Brain pericyte (primary cell): ENCODE measurements at places on chromosomes 4 and X.

GRCh38 chrX:23993012-23993633 lies 33.9 kb downstream of the KLHL15 start:
- DNase-seq, result no peak

GRCh38 chrX:96376266-96376665 lies 308.4 kb upstream of the DIAPH2 start:
- DNase-seq, result no peak

GRCh38 chrX:126394681-126395080 lies 157.9 kb downstream of the DCAF12L1 start:
- DNase-seq, result no peak

DNA sequence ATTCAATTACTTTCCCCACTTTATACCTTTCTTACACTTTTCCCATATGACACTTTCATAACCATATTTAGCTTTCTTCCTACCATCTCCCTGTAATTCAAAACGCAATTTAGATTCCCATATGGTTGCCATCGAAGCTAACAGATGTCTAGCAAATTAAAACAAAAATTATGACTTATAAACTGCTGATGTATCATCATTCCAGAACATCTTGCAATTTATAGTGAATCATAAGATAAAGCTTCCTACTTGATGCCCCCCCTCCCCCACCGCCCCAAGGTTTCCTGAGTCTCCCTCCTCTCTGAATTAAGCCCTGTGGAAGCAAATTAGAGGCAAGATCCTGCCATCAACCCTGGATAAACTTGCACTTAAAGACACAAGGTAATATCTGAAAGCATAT lies 5.4 kb downstream of the TSPAN5 start:
- DNase-seq, result no peak

DNA sequence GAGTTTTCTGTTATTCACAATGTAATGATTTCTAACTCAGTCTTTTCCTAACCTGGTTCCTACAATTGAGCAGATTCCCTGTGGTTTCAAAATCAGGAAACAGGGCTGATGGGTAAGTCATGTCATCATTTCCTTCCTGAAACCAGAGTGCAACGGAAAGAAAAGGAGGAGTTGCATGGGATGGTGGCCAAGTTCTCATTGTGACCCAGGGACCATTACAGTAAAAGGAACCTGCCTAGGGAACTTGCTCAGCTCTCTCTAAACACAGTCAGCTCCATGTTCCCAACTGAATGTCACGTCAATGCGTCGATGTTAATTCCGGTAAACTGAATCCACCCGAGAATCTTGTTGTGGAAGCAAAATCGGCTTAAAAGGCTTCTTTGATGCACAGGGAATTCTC lies 51.2 kb downstream of the LGI2 start:
- no peak for DNase-seq

- DNase-seq, result no peak
These were observed 10.3 kb downstream of the SNX25 start for GRCh38 chr4:185219551-185220344.

DNA sequence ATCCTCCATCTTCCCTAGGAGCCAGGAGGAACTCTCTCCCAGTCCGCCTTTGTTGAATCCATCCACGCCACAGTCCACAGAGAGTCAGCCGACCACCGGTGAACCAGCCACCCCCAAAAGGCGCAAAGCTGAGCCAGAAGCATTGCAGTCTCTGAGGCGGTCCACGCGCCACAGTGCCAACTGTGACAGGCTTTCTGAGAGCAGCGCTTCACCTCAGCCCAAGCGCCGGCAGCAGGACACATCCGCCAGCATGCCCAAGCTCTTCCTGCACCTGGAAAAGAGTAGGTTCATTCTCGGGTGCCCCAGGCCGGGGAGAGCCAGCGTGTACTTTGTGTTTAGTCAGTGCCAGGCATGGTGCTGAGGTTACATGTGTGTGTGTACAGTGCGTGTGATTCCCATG lies 7.4 kb downstream of the MSL3 start:
- DNase-seq, result no peak

DNA sequence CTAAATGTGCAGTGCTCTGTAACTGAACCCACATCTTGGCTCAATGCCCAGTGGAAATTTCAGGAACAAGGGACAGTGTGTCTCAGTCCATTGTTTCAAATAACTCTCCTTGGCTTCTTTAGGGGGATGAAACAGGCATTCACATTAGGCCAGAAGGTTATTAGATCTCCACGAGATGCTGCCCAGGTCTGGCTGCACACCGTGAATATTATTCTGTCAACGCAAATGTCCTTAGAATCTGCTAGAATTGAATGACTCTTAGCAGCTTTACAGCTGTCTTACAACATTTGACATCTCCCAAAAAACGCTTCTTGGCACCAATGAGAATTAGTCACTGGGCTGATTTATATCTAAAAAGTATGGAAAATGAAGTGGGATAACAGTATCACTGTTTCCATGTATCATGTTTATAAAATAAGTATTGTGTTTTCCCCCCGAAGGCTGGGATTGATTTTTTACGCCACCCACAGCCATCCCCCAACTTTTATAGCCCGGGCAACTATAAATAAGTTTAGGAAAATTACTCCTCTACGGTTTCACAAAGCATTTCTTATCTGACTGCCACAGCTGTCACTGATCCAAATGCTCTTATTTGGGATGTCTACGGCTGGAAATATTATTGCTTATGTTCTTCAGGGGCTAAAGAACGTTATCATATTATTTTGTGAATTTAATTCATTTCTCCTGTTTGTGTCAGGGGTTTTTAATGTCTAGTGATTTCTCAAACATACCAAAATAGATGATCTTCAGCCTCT lies 559.7 kb upstream of the FAT1 start:
- no peak for DNase-seq

DNA sequence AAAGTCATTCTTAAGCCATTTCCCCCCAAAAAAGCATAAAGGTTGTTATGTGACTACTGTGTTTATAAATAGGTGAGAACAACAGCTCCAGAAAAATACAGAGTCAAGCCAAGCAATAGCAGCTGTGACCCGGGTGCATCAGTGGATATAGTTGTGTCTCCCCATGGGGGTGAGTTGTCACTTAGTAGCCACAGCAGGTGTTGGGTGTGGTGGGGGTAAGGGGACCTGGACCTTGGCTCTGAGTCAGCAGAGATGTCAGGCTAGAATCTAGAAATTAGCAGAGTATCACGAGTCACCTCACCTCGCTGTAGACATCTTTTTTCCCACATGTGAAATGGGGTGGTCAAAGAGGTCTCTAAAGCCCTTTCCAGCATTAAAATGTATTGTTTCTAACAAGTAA lies 42.4 kb downstream of the MOSPD2 start:
- no peak for DNase-seq

GRCh38 chrX:40097504-40098263 lies at the start of gene BCOR:
TSS of gene BCOR (minus strand) at chrX:40097958. CDS start at chrX:40077929, 20,029 bp downstream.
- DNase-seq, result no peak

- no peak for DNase-seq
These were observed 55.6 kb upstream of the SPP1 start for GRCh38 chr4:87919941-87920340.

GRCh38 chr4:6019316-6020263 lies 1.4 kb upstream of the C4orf50 start:
- DNase-seq, result no peak

- no peak for DNase-seq
These were observed 114.4 kb upstream of the WDR44 start for GRCh38 chrX:118231464-118231863.

- no peak for DNase-seq
These were observed 995.7 kb upstream of the PRKX start for GRCh38 chrX:4708970-4709760.

- DNase-seq, result no peak
These were observed 359.3 kb downstream of the GRXCR1 start for GRCh38 chr4:43251841-43252240.

DNA sequence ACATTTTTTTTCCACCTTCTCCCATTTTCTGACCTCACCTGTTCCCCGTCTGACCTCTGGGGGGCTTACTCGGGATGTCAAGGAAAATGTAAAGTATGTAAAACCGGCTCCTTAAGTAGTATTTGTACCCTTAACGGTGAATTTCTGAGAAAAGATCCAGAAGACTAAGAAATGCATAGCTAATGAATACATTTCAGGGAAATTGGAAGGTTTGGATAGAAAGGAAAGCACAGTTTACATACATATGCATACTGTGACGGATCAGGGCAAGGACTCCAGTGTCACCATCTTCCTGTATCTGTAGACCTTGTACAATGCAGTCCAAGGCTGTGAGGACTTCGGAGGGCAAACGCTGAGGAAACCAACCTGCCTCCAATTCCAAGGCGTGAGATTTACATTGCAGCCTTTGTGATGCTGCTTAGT lies 2185.9 kb upstream of the TENM3 start:
- no peak for DNase-seq

- no peak for DNase-seq
These were observed 149.6 kb upstream of the MID1 start for GRCh38 chrX:10769696-10770619.

DNA sequence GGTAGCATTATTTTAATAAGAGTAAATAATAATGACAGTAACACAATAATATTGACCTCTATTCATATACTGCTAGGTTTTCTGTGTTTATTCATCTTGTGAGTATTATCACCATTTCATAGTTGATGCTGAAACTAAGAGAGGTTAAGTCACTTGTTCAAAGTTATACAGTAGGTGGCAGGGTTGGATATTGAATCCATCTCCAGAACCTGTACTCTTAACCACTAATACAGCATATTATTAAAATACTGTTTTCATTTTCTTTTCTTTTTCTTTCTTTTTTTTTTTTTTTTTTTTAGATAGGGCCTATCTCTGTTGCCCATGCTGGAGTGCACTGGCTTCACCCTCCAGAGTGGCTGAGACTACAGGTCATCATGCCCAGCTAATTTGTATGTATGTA lies 7.1 kb upstream of the ELF2 start:
- DNase-seq, result no peak

DNA sequence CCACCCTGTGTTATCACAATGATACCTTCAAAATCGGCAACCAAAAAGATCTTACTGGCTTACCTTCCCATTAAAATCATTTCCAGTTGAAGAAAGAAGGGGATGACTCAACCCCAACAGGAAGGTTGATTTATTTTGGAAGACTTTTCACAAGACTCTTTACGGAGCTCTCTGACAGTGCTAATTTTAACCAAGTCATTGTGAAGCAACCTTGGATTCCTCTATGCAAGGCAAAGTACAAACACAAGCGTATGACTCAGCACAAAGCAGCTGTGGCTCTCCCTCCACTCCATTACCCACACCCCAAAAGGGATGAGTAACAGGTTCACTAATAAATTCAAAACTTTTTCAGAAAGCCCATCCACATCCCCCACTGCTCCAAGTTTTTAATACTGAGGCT lies 213.8 kb upstream of the FGF13 start:
- DNase-seq, result no peak

DNA sequence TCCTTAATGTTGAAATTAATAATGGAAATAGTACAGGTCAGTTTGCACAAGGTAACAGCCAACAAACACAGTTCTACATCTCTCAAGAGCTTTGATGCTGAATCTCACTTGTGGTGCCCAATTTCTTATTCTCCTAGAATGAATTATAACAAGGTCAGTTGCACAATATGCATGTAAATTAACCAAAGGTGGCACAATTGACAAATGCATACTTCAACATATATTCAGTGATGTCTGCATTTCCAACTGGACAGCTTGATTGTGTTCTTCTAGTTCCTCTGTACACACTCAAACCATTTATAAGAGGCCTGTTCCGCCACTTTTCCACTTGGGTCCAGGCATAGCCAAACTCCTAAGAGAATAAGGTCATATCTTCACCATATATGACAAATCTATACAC lies 210.3 kb upstream of the EPHA5 start:
- no peak for DNase-seq

- no peak for DNase-seq
These were observed 754.3 kb upstream of the MAGEB2 start for GRCh38 chrX:29461039-29461438.

- no peak for DNase-seq
These were observed 34.1 kb downstream of the DCHS2 start for GRCh38 chr4:154457471-154457870.

GRCh38 chrX:65971151-65971550 lies 68.7 kb downstream of the VSIG4 start:
- DNase-seq, result no peak

- DNase-seq, result no peak
These were observed 130.2 kb downstream of the ENOX2 start for GRCh38 chrX:130772776-130773143.

- DNase-seq, result no peak
These were observed 61.3 kb downstream of the HCCS start for GRCh38 chrX:11172415-11172814.

DNA sequence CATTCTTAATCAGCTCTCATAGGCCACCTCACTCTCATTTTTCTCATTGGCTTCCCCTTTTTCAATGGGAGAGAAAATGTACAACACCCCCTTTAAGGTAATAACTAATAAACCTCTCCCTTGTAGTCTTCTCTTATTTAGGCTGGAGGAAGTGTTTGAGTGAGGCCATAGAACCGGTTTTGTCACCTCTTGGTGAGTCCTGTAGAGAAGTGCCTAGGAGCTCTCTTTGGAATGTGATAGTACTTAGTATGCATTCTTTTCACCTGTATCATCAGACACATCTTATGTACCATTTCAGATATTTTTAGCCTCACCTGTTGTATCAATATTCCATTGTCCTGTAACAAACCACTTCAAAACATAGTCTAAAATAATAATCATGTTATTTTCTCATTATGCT lies 3.5 kb upstream of the TAB3 start:
- DNase-seq, result no peak

DNA sequence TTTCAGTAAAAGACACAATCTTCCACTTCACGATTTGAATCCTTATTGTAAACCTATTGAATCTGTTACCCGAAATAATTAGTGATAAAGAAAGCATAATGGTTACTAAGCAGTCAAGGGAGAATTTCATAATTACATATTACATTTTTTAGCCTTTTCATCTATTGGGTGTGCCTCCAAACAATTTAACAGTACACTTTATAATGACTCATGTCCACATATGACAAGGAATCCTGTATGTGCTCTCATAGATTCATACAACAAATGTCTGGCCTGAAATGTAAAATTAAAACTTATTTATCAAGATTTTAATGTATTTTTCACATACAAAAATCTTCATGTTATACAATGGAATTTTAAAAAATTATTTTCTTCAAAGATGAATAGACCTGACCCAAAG lies 39.4 kb downstream of the PPP3CA start:
- no peak for DNase-seq

DNA sequence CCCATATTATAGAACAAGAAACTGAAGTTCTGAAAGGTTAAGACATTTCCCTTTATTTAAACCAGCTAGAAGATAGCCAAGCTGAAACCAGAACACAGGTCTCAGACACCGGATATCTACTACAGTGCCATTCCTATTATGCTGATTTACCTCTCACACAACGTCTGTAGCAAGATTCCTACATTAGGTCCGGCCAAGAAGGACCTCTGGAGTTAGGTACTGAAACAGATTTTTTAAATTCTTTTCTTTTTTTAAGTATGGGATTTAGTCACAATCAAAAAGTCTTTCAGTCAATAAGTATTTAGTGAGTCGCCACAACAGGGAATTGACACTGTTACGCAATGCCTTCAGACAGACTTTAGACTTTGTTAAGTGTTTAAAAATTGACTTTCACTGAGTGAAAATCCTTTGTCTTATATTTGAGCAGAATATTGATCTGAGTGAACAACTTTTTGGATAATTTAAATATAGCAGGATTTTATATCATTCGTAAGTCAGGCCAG lies 26.5 kb upstream of the SPANXN4 start:
- DNase-seq, result no peak

GRCh38 chr4:10380735-10381134 lies 76.5 kb downstream of the ZNF518B start:
- DNase-seq, result no peak

GRCh38 chr4:122679946-122680345 lies 52.6 kb upstream of the BBS12 start:
- no peak for DNase-seq
